ENCODE measurements at places on chromosomes 1 and 21.
A peak's percentile ranks its signal among the peaks of the same experiment; 100 is the strongest.

- DNase-seq: no peak
These were observed 482.9 kb downstream of the PTPRU start for GRCh38 chr1:29719253-29719652.

- no peak for DNase-seq
These were observed 26.7 kb downstream of the NME7 start for GRCh38 chr1:169340882-169341281.

GRCh38 chr21:33384841-33385331 lies 18.3 kb upstream of the IFNGR2 start:
- no peak for DNase-seq

GRCh38 chr1:185939142-185939541 lies 205.0 kb downstream of the HMCN1 start:
- DNase-seq: no peak

- no peak for DNase-seq
These were observed 162.4 kb upstream of the CACYBP start for GRCh38 chr1:174837386-174837785.

DNA sequence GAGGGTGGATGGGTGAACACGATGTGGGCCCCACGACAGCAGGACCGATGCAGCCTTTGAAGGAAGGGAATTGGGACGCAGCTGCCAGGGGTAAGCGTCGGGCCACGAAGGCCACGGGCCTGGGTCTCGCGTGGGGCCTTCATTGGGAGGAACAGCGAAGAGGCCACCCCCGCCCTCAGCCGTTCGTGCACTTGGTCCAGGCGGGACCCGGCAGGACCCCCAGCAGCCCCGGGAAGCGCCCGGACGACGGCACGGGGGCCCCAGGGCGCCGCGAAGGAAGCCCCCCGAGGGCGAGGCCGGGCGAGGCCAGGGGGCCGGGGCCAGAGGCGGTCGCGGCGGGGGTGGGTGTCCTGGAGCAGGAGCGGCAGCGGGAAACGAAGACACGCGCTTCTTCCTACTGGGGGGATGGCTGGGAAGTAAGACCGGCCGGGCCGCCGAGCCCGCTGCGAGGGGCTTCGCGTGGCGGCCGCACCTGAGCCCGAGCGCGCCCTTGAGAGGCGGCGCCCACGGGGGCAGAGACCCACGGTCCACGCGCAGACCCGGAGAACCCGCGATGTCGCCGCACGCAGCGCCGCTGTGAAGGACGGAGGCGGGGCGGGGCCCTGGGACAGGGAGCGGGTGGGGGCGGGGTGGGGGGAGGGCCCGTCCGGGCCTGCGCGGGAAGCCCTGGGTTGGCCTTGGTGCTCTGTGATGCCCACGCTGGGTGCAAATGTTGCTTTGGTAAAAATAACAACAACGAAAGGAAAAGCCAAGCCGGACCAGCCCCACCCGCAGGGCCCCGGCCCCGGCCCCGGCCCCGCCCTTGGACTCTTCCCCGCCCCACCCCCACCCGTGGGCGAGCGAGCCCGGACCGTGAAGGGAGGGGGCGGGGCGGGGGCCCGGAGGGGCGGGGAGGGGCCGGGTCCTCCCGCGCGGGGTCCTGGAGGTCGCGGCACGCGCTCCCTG lies 56.0 kb upstream of the ADARB1 start:
- DNase-seq: no peak

GRCh38 chr1:23352096-23352695 lies 8.1 kb upstream of the HNRNPR start:
- DNase-seq: no peak

DNA sequence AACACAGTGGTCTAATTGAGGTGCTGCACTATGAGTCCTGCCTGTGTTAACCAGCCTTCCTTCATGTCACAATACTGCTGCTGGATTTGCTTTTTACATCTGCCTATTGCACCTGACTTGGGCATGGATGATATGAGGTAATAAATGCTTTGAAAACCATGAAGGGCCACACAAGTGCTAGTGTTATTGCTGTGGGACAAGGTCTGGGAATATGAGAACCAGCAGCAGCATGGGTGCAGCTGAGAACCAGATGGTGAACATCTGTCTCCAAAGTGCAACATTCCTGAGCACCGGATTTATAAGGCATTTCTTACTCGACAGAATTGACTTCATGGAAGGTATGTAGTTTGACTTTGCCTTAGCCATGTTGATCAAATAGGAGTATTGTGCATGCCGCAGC lies 16.6 kb downstream of the TRIM45 start:
- DNase-seq: no peak

- no peak for DNase-seq
These were observed 601.6 kb upstream of the USP24 start for GRCh38 chr1:55816456-55817426.

GRCh38 chr1:179817789-179818188 lies 59.8 kb downstream of the TOR1AIP2 start:
- DNase-seq: no peak

GRCh38 chr1:50880373-50880772 lies 79.7 kb downstream of the FAF1 start:
- no peak for DNase-seq

DNA sequence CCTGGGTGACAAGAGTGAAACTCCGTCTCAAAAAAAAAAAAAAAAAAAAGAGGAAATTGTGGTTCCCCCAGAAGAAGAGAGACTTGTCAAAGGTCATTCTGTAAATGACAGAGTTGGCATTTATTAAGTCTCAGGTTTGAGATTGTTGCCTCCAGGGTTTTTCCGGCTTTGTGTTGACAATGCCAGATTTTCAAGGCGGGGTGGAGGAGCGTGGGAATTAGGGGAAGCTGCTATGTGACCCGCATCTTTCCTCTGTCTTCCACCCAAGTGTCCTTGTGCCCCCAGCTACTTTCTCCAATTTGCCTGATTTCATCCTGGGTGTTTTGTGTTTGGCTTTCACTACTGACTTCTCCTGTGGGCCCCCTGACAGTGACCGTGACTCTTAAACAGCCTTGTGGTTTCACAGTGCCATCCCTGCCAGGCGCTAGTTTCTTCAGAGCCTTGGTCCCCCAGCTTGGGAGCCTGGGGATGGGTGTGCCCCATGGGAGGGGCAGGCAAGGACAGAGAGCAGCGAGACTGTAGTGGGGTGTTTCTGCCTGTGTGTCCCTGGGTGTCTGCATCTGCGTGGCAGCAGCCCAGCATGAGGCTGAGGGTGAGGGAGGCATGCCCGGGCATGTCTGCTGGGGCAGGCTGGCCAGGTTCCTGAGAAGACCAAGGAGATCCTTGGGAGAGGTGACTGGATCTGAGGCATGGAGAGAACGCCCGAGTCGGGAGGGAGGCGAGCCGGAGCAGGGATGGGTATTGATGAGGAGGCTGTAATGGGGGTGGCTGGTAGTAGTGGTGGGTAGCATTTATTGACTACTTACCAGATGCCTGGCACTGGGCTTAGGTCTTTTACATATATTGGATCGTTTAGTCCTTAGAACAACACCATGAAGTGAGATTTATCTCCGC lies 46.3 kb downstream of the IER5 start:
- DNase-seq: no peak

- DNase-seq: no peak
These were observed 7.1 kb downstream of the BECN2 start for GRCh38 chr1:241964550-241965282.

DNA sequence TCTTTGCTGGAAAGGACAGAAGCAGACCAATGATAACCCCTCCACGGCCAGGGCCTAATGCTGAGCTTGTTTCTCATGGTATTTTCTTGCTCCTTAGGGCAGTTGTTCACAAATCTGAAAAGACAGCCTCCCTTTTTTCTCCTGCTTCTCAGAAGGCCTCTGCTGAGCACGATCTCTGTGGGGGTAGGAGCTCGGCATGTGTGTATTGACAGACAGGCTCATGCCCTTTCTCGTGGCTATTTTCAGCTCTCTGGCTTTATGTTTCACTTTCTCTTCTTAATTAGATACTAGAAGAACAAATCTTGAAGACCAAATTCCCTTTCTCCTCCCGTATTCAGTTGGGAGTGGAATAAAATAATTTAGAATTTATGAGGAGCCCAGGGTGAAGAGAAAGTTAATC lies 768 bp upstream of the RIIAD1 start:
- no peak for DNase-seq

GRCh38 chr1:48026275-48026674 lies 29.1 kb upstream of the TRABD2B start:
- no peak for DNase-seq

DNA sequence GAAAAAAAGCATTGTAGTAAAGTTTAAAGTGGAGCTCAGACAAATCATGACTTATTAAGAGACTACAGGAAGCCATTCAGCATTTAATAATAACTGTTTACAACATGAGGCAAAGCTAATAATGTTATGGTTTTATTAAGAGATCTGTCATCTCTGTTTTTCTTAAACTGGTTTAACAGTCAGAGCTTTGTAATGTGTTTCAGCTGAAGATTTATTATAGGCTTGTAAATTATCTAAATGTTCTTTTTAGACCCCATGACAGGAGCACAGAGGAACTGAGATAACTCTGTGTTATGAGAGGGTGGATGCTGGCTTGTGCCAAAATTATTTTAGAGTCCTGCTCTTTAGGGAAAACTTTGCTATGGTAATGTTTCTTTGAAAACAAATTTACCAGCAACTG lies 38.0 kb upstream of the RWDD3 start:
- DNase-seq: no peak

DNA sequence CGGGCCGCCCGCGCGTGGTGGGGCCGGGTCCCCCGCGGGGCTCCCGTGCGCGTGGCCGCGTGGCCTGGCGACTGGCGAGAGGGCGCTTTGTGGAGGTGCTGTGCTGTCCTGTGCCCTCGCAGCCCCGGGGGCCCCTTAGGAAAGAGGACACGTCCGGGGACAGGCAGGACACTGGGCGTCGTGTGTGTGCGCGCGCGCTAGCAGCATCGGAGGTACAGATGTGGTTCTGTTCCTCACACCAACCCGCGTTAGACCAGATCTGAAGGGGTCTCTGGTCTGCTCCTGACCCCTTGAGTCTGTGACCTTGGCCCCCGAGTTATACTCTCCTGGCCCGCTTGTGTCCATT lies 489 bp downstream of the ACTN2 start:
- no peak for DNase-seq

DNA sequence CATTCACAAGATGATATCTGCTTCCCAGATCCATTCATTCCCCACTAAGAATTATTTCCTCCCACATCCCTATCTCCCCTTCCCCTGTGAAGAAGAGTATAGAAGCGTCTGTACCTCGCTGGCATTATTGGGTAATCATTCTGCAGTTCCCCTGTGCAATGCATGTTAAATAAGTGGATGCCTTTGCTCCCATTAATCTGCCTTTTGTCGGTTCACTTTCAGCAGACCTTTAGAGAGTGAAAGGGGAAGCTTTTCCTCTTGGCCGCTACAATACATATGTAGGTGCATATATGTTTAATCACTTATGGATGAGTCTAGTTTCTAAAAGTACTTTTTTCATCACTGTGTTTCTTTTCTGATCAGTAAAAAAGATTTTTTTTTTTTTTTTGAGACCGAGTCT lies 7.0 kb downstream of the CLCN6 start:
- no peak for DNase-seq

GRCh38 chr1:100459358-100460114 lies 78.4 kb upstream of the GPR88 start:
- DNase-seq: peak; percentile 57

DNA sequence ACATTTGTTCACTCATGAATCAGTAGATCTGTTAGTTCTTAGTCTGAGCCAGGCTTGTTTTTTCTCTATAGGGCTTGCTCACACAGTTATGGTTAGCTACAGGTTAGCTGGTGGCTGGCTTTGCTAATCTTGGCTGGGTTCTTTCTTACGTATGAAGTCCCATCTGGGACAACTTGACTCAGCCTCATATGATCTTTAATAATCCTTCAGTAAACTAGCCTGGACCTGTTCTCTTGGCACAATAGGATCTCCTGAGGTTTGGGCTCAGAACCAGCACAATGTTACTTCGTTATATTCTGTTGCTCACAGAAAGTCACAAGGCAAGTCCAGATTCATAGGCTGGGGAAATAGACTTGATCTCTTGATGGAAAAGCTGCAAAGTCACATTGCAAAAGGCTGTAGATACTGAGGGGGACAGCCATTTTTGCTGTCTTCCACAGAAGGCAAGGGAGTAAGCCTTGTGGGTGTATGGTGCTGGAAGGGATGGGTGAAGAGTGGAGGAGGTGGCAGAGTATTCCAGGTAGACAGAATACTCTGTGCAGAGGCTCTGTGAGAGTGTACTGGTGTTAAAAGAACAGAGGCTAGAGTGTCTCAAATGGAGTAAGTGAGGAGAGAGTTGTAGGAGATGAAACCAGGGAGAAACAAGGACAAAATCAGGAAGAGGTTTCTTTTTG lies 24.4 kb downstream of the EFCAB7 start:
- no peak for DNase-seq

GRCh38 chr1:233368106-233368788 lies 40.7 kb downstream of the MAP3K21 start:
- no peak for DNase-seq

- DNase-seq: no peak
These were observed 82.8 kb downstream of the PLPPR5 start for GRCh38 chr1:98921817-98922216.

DNA sequence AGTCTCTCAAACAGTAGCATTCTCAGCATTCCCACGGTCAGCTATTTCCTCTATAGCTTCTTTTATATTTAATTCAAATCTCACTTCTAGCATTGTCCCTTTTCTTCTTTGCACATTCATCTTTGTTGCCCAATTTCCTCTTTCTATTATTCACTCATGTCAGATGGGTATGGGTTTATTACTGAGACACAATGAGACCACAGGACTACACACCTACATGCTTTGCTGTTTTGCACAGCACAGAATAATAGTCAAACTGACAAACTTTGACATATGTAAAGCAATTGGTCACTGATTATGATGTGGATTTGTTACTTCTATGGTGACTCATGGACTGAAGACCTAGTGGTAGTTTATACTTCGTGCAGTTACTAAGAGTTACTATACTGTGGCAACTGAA lies 5.8 kb upstream of the CD1C start:
- no peak for DNase-seq

DNA sequence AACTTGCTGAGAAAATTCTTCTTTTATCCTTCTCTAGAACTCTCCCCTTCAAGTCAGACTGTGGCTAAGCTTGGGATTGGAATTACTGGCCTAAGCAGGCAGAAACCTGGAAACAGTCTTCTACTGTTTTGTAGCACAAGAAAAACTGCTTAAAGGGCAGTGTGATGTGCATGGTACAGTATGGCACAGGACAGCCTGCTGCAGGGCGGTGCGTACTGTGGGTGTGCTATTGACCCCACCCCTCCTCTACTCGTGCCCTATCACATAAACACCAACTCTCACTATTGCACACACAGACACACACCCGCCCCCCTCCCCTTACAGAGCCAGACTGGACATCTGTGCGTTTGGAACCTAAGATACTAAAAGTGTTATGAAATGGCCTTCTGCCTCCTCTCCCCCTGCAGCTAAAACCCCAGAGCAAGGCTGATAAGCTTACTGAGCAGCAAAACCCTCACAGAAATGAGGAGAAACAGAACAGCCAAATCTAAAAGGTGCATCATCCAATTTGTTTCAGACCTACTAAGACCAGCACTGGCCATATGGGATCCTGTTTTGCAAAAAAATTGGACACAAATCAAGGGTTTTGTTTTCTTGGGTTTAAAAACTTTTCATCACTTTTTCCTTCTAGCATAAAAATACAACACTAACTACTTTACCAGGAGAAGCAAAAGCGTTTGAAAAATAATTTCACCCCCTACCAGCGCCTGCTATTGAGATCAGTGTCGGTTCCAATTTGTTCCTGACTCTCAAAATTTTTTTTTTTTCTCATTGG lies 355.8 kb upstream of the LYPLAL1 start:
- no peak for DNase-seq

GRCh38 chr1:9719978-9720722 lies 68.6 kb downstream of the PIK3CD start:
- no peak for DNase-seq

GRCh38 chr1:66415866-66416265 lies 118.1 kb upstream of the SGIP1 start:
- DNase-seq: no peak

Data from K562 (cell line).